ENCODE measurements at places on chromosomes 3 and 15.

- DNase-seq = no peak
Observed at GRCh38 chr3:32414522-32415202, 23.0 kb downstream of the CMTM7 start.

DNA sequence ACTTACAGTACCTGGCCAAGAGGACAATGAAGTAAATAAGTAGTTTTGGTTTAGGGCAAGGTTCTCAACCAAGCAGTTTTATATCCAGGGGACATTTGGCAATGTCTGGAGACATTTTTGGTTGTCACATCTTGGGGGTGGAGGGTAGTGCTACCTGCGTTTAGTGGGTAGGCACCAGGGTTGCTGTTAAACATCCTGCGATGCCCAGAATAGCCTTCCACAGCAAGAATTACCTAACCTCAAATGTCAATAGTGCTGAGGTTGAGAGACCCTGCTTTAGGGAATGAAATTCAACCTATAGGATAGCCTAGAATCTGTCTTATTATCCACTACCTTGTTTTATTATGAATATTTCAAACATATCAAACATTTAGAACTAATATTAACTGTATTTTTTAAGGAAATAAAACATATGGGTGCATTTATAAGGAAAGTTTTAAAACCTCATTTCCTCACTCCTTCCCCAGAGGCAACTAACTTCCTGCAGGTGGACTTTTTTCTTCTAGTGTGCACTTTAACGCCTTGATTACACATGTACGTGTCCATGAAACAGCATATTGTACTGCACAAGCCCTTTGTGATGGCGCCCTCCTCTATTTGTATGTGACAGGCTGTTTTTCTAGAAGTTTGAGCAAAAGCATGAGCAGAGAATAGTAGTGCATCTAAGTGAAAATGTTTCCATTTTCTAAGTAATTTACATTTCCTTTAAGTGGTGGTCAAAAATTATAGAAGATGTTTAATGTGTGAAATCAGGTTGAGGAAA lies 57.1 kb downstream of the TRAK1 start:
- no peak for DNase-seq

DNA sequence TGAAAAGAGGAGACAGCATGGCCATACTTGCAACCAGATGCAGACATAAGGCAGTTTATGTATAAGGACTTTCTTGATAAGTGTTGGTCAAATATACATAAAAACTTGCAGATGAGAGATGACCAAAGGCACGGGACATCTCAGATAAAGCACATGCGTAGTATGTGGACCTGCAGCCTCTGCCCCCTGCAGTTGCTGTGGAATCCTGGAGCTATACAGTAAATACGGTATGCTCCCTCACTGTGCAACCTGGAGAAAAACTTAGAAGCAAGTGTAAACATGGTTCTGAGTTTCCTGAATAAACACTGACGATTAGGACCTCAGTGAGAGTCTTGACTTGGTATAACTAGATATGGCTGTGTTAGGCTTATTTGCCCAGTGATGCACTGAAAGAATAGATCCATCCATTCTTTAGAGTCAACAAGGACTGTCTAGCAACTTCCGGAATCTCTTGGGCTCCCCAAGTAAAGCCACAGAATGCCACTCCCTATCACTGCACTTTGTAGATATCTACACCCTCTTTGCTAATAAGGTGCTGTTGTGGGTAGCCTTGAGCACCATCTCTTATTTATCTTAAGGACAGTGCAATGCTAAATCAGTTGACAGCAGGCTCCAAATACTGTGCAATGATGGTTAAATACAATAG lies 40.2 kb downstream of the GJD2 start:
- no peak for DNase-seq

GRCh38 chr3:14810070-14810791 lies 8.5 kb upstream of the FGD5 start:
- no peak for DNase-seq

DNA sequence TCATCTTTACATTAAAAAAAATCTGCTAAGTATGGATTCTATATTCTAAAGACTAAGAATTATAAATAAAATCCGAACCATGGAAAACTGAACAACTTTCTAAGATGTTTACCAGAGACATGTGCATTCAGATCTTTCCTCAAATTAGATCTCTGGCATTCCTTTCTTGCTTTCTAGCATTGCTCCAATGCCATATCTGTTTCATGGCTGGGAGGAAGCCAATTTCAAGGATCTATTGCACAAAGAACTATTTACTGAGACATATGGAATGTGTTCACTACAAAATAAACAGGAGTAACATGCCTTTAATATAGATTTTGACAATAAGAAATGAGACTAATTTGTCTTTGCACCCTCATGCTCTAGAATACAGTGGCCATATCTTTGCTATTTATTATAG lies 45.1 kb upstream of the NANOGP8 start:
- DNase-seq = no peak

GRCh38 chr3:101861212-101861788 lies 12.0 kb downstream of the NFKBIZ start:
- no peak for DNase-seq

- DNase-seq = no peak
Observed at GRCh38 chr3:148646126-148646665, 51.5 kb upstream of the AGTR1 start.

DNA sequence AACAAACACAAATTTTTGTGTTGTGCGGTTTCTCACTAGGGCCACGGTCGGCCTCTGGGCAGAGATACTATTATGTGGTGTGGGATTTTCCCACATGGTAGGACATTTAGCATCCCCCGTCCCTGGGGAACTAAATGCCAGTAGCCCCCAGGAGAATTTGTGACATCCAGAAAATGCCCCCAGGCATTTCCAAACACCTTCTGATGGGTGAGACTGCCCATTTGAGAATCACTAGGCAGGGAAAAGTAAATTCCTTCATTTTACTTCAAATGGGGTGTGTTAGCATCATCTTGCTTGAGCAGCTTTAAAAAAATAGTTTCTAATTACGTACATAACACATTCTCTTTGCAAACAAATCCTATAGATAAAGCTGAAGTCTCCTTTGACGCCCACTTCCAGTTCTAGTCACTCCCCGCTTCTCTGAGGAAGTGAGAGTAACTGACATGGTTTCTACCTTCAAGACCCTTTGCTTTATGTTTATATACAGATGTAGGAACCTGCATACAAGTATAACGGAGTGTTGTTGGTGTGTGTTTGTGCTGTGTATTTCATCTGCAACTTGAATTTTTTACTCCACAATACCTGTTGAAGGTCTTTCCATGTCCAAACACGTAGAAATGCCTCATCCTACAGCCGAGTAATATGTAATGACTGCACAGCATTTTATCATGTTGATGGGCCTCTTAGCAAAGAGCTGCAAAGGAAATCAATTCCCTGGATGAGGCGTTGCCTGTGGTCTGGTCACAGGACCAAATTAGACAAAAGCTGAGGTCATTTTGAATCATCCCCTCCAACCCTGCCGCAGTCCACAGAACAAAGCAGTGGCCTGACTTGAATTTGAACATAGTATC lies 31.4 kb upstream of the ZBTB38 start:
- DNase-seq = no peak

GRCh38 chr15:63051156-63052066 lies 8.9 kb downstream of the TPM1 start:
- DNase-seq = no peak

- no peak for DNase-seq
Observed at GRCh38 chr15:39625856-39626255, 45.0 kb downstream of the THBS1 start.

DNA sequence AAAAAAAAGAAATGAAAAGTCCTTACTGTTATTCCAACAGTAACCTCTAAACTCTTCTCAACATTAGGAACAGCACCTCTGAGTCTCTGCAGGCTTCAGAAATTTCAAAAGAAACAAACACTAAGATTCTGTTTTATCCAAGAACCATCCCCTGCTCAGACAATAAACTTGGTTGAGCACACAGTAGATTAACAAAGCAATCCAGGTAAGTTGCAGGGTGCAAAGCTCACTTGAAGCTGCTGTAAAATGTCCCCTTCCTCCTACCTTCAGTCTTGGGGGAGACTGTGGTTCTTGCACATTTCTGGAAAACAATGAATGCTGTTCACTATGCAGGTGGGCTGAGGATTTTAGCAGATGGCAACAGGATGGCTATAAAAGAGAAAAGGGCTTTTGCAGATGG lies 484.1 kb downstream of the IGSF11 start:
- no peak for DNase-seq

GRCh38 chr15:93466380-93466779 lies 377.4 kb upstream of the RGMA start:
- no peak for DNase-seq

Measured in ureter (tissue), 1 donor.